Naive thymus-derived CD8-positive, alpha-beta T cell (primary cell): ENCODE measurements at places on chromosomes 4 and X.

GRCh38 chr4:135672202-135672601, 1470.6 kb upstream of the PABPC4L start:
- no peaks in the 10 kb centered on the region for H3K27me3 ChIP-seq
- H3K4me1 ChIP-seq = no peaks in the 10 kb centered on the region
- no peak for DNase-seq
- no peaks in the 10 kb centered on the region for H3K36me3 ChIP-seq
- H3K4me3 ChIP-seq = no peak overlapping the region
- H3K27ac ChIP-seq = no peak overlapping the region

DNA sequence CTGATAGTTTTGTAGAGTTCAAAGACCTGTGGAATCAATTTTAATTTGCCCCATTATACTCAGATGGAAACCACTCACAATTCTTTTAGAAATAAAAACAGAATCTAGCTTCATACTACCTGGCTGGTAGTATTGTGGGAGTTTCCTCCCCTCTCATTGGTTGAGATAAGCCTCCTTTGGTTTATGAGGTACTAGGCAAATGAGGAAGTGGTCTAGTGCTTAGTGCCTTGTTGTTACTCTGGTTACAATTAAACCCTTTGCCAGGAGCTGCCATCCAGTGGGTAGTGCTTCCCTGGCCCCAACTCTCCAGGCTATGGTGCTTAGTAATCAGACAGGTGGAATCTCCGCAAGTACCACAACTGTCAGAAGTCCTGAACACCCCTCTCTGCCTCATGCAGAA, 118.3 kb downstream of the CDKL5 start:
- no peaks in the 10 kb centered on the region for H3K36me3 ChIP-seq
- no peak overlapping the region for H3K27ac ChIP-seq
- no peak for DNase-seq
- no peak overlapping the region for H3K4me3 ChIP-seq
- H3K27me3 ChIP-seq = no peaks in the 10 kb centered on the region

DNA sequence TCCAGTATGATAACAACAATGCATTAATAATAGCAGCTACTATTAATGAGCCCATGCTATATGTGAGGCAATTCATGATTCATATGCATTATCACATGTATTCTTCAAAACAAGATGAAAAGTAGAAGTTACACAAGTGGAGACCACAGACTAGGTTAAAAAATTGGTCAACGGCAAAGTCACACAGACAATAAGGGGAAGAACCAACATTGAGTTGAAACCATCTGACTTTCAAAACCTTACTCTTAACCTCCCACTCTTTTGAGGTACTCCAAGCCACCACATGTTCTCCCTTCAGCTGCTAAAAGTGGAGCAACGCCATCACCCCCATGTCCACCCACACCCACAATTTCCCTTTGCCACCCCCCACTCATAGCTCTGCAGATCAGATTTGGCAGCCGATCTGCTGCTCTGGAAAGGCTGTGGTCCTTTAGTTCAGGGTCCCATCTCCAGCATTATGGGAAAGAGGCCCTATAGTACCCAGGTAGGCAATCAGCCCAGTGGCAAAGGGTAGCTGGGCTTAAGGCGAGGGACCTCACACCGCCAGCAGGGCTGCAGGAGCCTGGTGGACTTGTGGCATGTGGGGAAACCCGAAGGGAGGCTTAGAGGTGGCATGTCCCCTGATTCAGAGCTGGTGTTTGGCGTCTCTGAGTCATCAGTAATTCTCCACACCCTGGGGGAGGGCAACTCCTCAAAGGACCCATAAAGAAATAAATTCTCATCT, 33.5 kb upstream of the CYBB start:
- no peak overlapping the region for H3K4me3 ChIP-seq
- peaks cover 11% of the 10 kb centered on the region for H3K4me1 ChIP-seq

GRCh38 chr4:117096886-117097285, 11.5 kb upstream of the TRAM1L1 start:
- no peaks in the 10 kb centered on the region for H3K27me3 ChIP-seq
- H3K4me1 ChIP-seq = no peaks in the 10 kb centered on the region
- H3K27ac ChIP-seq = no peak overlapping the region
- H3K4me3 ChIP-seq = no peak overlapping the region

- no peak for DNase-seq
- H3K4me3 ChIP-seq = no peak overlapping the region
- H3K36me3 ChIP-seq = no peaks in the 10 kb centered on the region
- no peak overlapping the region for H3K27ac ChIP-seq
- H3K27me3 ChIP-seq = no peaks in the 10 kb centered on the region
- no peaks in the 10 kb centered on the region for H3K4me1 ChIP-seq
These were observed 1475.5 kb downstream of the PCDH18 start for GRCh38 chr4:136056748-136057147.

- no peak overlapping the region for H3K4me3 ChIP-seq
- H3K4me1 ChIP-seq = no peaks in the 10 kb centered on the region
- H3K27me3 ChIP-seq = peaks cover 3% of the 10 kb centered on the region
- DNase-seq = no peak
- no peak overlapping the region for H3K27ac ChIP-seq
These were observed 177.8 kb downstream of the NPFFR2 start for GRCh38 chr4:72209600-72209999.

- no peaks in the 10 kb centered on the region for H3K4me1 ChIP-seq
- no peak for DNase-seq
- no peaks in the 10 kb centered on the region for H3K27me3 ChIP-seq
- no peak overlapping the region for H3K27ac ChIP-seq
These were observed 105.8 kb upstream of the MAGEB18 start for GRCh38 chrX:26032111-26032912.

DNA sequence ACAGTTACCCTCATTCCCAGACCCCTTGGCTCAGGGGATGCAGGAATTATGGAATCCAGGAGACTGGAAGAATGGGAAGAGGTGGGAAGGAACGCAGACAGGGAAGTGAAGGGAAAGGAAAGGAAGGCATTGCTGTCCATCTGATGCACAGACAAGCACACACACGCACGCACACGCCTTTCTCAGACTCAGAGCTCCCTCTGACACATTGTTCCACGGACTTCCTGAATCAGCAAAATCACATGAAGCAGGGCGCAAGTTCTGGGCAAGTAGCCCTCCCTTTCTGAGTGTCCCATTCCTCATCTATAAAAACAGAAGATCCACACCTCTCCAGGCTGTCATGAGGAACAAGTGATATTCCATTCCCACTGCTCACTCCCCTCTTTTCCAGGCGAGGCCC, 13.2 kb downstream of the IQSEC2 start:
- H3K36me3 ChIP-seq = no peaks in the 10 kb centered on the region
- H3K4me1 ChIP-seq = peaks cover 9% of the 10 kb centered on the region
- DNase-seq = no peak
- H3K27me3 ChIP-seq = no peaks in the 10 kb centered on the region
- H3K27ac ChIP-seq = no peak overlapping the region

DNA sequence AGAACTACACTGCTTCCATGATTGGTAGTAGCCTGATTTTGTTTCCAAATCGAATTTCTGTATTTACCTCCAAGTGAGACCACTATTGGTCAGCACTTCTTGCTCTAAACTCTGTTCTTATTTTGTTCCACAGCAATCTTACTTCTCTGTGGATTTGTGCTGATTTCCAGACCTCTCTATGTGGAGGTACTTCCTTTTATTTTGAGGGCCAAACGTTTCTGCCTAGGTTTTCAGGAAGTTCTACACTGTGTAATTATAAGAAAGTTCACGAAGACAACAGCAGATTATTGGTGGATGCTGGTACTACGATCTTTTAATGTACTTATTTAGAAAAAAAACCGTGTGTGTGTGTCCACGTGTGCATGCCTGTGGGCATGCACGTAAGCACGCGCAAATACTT, 46.7 kb downstream of the DTHD1 start:
- no peaks in the 10 kb centered on the region for H3K27me3 ChIP-seq
- no peak for DNase-seq
- no peaks in the 10 kb centered on the region for H3K36me3 ChIP-seq

GRCh38 chr4:112953262-112953661, 96.2 kb upstream of the ANK2 start:
- H3K27ac ChIP-seq = no peak overlapping the region
- H3K27me3 ChIP-seq = peaks cover 8% of the 10 kb centered on the region
- no peak for DNase-seq
- H3K4me3 ChIP-seq = no peak overlapping the region
